SK-N-SH (cell line): ENCODE measurements at places on chromosomes 1 and 21.

DNA sequence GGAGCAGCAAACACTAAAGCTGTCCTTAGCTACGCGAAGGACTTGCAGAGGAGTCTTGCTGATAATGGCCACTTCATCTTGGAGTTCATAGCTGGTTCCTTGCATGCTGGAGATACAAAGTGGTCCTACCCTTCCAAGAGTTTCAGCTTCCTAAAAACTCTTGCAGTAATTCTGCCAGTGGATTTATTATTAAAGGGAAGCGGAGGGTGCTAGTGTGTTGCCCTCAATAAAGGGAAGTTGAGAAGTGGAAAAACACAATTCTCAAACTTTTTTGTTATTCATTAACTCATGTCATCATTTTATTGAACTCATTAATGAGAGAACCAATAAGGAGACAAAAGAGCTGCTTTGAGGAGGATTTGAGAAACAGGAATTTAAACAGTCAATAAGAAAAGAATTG is 6.5 kb upstream of the HAPLN2 start:
- DNase-seq, result no peak

DNA sequence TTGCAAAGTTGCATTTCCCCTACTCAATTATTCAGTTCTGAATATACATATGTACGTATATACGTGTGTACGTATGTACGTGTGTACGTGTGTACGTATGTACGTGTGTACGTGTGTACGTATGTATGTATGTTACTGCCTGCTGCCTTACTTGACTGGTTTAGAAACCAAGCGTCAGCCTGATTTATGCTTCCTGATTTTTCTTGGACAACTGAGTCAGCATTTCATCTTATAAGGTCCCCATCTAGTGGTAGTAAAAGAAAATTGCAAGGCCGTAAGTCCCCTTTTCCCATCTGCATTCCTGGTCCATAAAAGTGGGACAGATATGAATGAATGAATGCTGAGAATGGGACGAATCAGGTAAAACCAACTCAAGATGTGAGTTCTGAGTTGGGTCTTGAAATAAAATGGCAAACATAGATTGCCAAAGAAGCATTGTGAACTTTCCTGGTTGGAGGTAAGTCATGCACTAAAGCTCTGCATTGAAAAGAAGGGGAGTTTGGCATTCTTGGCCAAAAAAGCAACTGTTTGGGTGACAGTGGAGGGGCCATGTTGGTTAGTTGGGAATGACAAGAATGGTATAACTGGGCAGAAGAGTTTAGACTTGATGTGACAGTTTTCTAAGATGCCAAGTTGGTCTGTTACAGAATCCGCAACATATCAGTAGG is 76.4 kb upstream of the DNAH14 start:
- DNase-seq, result peak; percentile 46

DNA sequence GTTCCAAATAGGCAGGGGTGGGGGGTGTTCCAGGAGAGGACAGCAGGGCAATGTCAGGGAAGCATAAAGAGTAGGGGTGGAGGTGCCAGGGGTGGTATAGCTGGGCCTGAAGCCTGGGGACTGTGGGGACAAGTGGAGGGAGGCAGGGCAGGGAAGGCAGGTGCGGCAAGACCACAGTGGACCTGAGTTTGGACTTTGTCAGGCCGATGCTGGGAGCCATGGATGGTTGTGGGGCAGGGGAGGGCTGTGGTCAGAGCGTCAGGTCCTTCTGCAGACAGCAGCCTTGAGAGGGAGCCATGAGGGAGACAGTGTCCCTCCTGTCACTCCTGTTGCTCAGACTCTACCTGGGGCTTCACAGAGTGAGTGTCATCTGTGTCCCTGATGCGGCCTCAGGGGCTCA is 320.3 kb downstream of the PTPRU start:
- no peak for DNase-seq

GRCh38 chr21:15749082-15749860 is 19.5 kb downstream of the USP25 start:
- DNase-seq, result no peak

GRCh38 chr1:237383791-237384190 is 341.8 kb downstream of the RYR2 start:
- no peak for DNase-seq
